ENCODE measurements at places on chromosomes 5 and 9.

GRCh38 chr5:80275347-80275746, 19.5 kb upstream of the SERINC5 start:
- no peak for DNase-seq

- DNase-seq, result no peak
Observed at GRCh38 chr5:54398191-54398590, 57.3 kb upstream of the HSPB3 start.

DNA sequence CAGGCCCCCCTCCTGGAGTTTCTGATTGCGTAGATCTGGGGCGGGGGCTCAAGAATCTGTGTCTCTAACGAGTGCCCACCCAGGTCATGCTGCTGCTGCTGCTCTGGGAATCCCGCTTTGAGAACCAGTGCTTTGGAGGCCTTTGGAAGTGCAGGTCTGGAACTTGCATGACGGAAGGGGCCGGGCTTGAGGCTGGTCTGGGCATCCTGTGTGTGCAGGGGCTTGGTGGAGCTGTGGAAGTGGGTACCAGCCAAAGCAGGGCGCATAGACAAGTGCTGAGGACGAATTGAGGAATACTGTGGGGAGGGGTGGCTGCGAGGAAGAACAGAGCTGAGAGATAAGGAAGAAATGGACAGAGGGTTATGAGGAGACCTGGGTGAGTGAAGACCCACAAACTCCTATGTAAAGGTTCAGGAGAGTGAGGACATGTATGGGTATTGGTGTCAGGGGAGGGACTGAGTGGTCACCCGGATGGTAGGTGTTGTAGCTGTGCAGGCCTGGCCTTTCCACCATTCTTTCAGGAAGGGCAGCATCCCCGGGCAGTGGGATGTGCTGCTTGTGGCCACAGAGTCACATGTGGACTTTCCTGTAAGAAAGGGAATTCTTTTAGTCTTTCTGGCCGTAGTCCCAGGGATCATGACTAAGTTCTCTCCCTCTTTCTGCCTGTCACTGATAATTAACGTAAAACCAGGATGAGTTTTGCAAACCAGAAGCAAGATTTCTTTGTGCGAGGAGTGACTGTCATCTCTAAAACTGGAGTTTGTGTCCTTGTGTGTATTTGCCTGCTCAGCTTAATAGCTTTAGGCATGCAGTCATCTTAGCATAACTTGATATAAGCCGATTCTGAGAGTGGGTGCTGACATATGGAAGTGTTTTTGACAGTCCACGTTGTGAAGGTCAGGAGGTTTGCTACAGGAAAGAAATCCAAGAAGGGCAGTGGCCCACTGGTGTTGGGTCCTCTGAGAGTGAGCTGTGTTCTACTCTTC, 43.3 kb upstream of the TJP2 start:
- DNase-seq, result no peak

GRCh38 chr5:113273948-113274347, 160.8 kb downstream of the TSSK1B start:
- DNase-seq, result no peak

GRCh38 chr9:18855656-18856055, 177.4 kb downstream of the SAXO1 start:
- no peak for DNase-seq

DNA sequence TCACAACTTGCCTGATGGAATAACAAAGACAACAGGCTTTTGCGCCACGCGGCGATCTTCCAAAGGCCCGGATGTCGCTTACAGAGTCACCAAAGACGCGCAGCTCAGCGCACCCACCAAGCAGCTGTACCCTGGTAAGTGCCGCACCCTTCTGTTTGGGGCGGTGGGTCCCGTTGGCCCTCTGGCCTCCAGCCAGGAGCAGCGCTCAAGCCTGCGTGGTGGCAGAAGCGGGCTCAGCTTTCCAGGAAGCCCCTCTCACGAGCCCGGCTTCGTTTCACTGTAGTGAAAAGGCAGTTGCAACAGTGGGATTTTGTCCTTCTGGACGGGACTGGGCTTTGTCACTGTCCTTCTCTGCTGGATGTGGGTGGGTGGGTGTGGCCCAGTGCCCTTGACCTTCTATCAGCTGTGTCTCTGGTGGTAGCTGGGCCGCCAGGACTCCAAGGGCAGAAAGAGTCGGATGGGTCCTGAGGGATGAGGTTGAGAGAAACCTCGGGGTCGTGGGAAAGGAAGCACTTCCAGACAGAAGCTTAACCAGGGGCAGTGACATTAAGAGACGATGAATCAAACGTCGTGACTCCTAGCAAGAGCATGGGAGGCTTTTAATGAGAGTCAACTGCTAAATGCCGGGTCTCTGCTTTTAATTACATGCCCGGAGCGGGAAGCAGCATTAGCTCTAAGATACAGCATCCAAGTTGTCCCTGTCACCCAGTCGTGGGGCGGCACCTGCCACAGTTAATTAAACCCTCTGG, 49.5 kb downstream of the COL5A1 start:
- DNase-seq, result no peak

GRCh38 chr5:42268630-42269029, 154.6 kb upstream of the GHR start:
- no peak for DNase-seq

DNA sequence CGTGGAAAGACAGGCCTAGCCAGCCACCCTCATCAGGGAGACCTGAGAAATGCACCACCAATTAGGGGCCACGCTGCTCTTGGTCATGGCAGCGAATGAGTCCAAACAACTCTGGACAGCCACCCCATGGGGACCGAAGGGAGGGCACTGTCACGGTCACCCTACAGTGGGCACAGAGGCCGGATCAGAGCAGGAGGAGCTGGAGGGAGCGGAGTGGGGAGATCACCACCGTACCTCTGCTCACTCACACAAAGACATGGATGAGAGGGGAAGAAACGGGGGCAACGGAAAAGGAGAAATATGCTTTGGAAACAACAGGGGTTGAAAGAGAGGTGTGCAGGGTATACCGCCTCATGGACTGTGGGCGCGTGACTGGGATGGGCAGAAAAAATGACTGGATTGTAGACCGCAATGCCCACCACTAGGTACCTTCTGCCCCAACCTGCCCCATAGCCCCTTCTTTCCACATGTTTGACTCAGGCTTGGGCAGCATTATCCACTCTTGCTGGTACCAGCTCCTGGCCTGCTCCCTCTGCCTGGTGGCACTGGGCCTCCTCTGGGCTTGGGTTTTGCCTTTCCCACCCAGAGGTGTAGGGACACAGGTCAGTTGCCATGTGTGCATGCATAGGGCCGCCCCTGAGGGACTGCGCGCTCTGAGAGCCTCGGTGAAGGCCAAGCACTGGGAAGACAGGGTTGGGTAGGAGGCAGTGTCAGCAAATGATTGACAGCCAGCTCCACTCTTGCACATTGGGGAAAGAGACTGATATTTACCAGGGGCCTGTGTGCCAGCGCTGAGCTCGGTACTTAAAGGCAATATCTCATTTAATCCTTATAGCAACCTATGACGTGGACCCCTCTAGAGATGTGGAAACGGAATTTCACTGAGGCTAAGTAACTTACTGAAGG, 76.6 kb downstream of the CRB2 start:
- no peak for DNase-seq

GRCh38 chr5:1974501-1975405, 92.0 kb upstream of the IRX4 start:
- no peak for DNase-seq

DNA sequence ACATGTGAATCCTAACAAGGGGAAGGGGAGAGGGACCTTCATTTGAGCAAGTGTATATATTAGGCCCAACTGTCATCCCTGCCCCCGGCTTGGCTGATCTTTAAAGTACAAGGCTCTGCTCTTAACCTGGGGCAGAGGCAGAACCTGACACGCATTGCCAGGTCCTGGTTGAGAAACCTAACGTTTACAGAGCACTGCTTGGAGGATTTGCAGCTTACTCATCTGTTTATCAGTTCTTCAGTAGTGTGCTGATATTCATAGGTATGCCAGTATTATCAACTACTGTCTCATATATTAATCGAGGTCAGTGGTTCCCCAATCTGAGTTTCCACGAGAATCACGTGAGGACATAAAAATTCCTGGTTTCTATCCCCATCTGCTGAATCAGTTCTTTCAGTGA, 50.4 kb downstream of the ACO1 start:
- DNase-seq, result no peak

DNA sequence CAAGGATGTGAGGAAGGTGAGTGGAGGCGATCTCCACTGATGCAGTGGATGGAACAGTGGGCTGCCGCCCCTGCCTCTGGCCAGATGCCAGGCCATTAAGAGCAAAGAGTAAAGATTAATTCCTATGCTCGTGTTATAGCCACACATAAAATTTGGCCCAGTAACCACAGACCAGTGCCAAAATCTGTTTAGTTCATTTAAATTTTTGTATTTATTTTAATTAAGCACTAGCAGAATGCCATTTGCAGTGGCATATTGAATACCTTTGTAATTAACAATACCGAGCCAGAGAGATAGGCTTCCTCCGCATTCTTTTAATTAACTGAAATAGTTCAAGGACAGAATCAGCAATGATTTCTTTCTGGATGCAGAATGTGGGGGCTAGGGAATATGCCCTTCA, 179.8 kb downstream of the MED10 start:
- DNase-seq, result no peak

DNA sequence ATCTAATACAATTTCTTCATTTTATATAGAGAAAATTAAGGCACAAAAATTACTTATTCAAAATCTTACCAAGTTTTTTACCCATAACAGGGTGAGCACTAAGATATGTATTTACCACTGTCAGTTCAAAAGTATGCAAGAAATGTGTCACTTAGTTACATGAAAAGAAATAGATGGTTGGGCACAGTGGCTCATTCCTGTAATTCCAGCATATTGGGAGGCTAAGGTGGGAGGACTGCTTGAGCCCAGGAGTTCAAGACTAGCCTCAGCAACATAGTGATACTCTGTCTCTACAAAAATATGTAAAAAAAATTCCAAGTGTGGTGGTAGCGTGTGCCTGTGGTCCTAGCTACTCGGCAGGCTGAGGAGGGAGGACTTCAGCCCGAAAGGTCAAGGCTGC, 19.4 kb downstream of the YIPF5 start:
- DNase-seq, result no peak
